Astrocyte of the cerebellum (primary cell): ENCODE measurements at places on chromosomes 6 and 20.

GRCh38 chr6:149933461-149933860 is 8.4 kb upstream of the ULBP2 start:
- DNase-seq = no peak

DNA sequence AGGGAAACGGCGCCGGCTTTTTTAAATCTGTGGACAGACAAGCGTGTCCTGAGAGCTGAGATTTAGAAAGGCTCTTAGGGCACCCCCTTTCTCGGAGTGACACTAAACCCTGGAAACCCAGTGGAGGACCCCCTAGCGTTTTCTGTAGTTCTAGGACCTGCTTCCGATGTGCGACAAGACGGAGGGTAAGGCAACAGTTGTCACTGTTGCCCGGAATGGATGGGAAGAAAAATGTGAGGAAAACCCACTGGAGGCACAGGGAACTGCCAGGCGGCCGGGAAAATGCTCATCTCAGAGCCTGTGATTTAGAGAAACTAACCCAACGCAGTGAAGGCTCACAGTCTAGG is 551 bp upstream of the ATP5F1E start:
- no peak for DNase-seq

DNA sequence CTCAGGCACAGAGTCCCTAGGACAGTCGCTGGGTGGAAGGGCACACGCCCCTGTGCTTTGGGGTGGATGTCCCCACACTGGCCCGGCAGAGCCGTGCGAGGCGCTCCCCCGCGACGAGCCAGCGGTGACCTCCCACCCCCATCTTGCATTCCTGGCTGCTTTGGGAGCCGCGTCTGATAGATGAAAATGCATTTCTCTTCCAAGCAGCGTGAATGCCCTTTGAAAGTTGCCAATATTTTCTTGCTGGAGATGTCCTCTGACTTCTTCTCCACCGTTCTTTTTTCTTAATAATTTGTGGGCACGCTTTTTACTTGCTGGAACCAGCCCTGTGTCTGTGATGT is 29.9 kb downstream of the COL20A1 start:
- DNase-seq = no peak

- DNase-seq = no peak
Observed at GRCh38 chr6:169291646-169292337, 38.1 kb upstream of the THBS2 start.

- DNase-seq = peak; percentile 77
Observed at GRCh38 chr6:140857739-140858380, 1274.9 kb upstream of the GJE1 start.

DNA sequence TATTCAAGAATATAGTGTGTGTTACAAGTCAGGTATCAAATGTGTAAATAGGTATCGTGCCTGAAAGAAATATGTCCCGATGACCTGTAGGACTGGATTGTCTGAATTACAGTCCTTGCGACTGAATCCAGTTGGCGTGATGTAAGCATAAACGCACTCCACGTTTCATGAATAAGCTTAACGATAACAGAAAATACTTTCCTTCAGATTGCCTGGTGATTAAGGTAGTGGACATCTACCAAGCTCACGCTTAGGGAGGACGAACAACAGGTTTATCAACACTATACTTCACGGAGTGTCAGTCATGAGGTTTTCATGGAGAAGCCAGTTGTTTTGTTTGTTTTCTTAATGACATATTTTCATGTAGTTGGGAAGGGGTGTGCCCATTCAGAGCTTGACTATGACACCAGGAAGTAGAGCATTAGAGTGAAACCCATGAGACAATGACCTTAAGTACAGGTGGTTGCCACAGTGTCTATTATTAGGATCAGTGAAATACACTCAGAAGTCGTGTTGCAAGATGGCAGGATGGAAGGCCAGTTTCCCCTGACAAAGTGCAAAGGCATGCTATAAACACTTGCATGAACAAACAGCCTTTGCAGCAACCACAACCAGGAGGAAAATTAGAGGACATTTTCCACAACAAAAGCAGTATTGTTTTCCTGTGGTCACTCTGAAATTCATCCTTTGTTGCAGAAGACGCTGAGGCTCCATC is 305.8 kb upstream of the PRDM1 start:
- DNase-seq = no peak

DNA sequence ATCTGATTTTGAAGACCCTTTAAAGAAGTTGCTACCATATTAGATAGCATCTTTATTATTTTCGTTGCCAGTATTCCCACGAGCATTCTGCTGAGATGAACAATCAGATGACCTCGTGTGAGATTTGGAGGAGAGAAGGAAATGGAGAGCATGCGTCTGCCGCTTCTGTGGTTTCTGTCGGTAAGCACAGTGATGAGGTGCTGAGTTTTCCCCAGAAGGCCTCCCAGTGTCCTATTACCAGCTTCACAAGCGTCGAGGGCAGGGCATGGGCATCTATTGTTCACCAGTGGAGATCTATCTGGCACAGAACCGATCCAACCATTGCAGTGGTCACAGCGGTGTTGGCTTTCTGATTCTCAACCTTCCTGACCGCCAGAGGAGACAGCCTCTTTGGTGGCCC is 29.4 kb downstream of the TRAF3IP2 start:
- DNase-seq = no peak

- no peak for DNase-seq
Observed at GRCh38 chr6:26113570-26113969, 26.3 kb downstream of the HFE start.

DNA sequence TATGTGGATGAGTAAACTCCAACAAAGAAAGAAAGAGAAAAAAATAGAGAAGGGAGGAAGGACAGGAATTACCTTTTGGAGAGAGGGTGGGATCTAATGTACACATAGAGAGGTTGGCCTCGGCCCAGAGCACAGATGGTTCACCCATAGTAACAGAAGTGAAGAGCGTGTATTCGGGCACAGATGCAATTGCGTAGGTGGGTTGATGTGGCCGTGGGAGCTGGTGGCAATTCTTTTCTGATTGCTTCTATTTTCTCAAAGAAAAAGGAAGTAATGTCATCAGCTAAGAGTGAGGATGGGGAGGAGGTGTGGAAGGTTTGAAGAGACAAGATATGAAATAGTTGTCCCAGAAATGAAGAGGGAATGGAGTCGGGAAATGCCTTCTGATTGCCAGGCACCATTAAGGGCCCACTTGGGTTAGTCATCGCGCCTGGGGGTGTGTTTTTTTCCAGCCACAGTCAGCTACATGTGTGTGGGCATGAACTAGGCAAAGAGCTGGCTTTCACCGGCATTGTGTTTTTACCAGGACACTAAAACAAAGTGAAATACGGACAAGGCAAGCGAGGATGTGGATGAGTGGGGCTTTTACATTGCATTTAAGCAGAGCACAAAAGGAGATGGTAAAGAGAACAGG is 158.7 kb downstream of the SYNE1 start:
- DNase-seq = no peak

DNA sequence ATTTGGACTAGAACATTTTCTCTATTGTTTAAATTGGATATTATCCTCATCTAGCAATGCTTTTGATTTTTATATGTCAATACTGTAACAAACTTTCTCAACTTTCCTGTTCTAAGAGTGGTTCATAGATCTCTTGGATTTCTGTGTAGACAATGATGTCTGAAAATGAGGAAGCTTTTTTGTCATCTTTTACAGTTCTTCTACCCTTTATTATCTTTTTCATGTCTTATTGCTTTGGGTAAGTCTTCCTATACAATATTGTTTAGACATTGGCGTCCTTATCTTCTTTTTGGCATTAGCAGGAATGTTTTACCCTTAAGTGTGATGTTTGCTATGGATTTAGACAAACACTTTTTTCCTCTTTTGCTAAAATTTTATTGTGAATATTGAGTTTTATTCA is 91.5 kb upstream of the MTHFD1L start:
- DNase-seq = no peak

DNA sequence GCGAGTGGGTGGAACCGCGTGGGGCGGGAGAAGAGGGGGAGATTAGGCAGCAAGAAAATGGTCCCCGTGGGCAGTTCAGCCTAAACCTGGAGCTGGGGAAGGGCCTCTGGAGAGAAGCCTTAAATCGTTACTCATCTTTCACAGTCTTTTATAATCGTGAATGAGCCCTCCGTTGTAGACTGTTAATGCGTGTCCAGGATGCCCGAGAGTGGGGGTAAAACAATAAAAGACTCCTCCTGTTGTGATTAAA is 11.0 kb upstream of the ELOVL5 start:
- DNase-seq = no peak

DNA sequence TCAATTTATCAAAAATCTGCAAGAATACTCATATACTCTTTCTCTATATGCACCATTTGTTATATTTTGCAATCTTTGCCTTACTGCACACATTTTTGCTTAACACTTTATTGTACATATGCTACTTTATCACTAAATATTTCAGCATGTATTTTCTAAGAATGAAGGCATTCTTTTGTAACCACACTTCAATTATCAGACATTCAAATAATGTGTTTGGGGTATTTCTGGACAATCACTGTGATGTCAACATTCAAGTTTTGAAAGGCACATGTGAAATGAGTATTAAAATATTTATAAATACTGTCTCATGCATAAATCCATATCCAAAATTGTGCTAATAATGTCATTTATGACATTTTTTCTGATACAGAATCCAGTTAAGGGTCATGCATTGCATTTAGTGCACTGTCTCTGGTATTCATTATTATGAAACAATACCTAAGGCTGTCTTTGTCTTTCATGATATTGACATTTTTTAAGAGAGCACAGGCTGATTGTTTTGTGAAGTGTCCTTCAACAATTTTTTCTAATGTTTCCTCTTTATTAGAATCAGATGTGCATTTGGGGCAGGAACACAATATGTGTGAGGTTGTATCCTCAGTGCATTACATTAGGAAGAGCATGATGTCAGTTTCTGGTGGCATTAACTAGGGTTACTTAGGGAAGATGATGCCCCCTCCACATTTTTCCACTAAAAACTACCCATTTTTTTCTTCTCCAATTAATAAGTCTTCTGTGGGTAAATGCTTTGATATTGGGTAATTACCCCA is 105.7 kb downstream of the MTFR2 start:
- no peak for DNase-seq

DNA sequence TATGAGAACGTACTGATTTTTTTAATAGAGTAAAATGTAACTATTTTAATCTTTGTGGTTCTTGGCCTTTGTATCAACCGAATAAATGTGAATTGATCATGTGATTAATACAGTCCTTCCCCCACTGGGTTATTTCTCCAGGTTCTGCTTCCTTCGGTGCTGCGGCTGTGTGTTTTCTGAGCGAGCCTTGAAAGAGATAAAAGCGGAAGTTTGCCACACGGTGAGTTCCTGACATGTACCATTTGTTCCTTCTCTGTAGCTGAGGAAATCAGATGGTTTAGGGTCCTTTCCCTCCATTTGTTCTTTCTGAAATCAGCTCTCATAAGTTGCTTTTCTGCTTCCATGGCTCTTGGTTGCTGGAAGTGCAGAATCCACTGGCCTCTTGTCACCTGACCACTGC is 15.5 kb downstream of the RTF2 start:
- DNase-seq = no peak

GRCh38 chr6:167676666-167677421 is 149.9 kb upstream of the AFDN start:
- DNase-seq = no peak

- no peak for DNase-seq
Observed at GRCh38 chr20:6705106-6705766, 62.2 kb upstream of the BMP2 start.

DNA sequence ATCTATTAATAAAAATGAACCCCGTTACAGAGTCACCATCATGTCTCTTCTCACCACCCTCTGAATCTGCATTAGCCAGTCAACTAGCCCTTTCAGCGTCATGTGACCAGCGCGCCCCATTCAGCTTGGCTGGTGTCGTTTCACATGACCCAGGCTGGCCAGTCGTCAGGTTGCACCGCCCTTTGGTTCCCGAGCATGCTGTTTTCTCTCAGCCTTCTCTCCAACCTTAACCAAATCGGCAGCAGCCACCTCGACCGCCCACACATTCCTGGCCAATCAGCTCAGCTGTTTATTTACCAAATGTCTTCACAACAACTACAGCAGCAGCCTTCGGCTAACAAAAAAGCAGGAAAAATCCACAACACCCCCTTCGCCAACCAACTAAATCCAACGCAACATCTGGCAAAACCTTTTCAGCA is 5.6 kb downstream of the SRSF3 start:
- no peak for DNase-seq

DNA sequence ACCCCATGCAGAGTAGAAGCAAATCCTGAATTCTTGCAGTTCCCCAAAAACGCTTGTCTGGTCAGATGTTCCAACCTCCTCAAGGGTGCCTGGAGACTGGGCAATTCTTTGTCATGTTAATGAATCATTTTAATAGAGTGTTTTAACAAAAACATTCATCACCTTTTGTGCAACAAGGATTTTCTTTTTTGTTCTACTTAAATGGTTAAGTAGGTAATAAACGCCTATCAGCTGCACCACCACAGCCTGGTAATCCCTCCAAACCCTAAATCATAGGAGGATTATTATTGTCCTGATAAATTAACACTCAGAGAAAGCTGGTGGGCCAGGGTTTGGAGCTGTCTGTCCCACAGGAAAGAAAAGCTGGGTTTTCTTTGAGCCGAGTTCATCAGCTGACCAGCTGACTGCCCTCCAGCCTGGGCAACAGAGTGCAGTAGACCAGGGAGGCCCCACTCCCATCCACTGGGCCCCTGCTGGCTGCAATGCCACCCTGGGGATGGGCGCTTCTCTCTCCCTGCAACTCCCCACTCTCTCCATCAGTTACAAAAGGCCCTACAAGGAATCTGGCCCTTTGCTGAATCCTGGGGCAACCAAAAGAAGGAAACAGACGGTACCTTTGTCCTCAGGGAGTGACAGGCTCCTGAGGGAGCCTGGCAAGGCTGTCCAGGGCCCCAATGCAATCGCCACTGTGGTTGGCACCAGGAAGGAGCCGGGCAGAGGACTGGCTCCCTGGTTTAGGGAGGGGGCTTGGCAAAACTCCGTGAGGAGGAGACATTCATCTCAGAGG is 23.1 kb upstream of the BMP7 start:
- no peak for DNase-seq

GRCh38 chr20:22729180-22729579 is 144.8 kb upstream of the FOXA2 start:
- no peak for DNase-seq

GRCh38 chr6:142851601-142852000 is 93.4 kb downstream of the HIVEP2 start:
- DNase-seq = no peak

DNA sequence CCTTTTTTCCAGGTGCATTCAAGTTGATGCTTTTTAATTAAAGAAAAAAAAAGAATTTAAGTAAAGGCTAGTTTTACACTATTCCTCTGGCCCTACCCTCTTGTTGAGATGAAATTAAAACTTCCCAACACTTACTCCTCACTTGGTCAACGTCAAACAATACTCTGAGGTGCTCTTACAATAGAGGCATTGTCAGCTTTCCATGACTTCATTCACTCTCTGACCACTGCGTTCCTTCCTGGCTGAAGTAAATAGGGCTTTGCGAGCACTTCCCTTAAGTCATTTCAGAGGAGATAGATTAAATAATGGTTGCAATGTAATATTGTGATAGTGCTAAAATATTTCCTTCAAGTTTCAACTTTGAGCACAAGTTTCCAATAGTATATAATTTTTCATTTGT is 229.8 kb upstream of the CEP162 start:
- DNase-seq = no peak

DNA sequence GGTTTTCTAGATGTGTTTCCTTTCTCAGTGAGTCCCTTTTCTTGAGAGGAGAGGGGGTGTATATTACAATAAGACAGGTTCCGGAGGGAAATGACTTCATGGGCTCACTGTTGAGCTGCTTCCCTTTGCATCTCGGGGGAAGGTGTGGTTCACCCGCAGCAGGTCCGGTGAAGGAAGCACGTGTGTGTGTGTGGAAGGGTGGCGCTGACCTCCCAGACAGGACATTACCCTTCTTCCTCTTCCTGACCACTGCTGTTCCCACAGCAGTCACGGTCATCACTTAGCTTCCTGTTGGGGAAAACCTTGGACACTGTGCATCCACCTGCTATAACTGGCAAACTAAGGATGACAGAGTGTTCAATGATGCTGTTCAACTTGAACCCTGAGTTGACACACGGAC is 83.6 kb downstream of the PLEKHG1 start:
- DNase-seq = no peak
